RPMI8226 (cell line): ENCODE measurements at places on chromosomes 5 and 9.

DNA sequence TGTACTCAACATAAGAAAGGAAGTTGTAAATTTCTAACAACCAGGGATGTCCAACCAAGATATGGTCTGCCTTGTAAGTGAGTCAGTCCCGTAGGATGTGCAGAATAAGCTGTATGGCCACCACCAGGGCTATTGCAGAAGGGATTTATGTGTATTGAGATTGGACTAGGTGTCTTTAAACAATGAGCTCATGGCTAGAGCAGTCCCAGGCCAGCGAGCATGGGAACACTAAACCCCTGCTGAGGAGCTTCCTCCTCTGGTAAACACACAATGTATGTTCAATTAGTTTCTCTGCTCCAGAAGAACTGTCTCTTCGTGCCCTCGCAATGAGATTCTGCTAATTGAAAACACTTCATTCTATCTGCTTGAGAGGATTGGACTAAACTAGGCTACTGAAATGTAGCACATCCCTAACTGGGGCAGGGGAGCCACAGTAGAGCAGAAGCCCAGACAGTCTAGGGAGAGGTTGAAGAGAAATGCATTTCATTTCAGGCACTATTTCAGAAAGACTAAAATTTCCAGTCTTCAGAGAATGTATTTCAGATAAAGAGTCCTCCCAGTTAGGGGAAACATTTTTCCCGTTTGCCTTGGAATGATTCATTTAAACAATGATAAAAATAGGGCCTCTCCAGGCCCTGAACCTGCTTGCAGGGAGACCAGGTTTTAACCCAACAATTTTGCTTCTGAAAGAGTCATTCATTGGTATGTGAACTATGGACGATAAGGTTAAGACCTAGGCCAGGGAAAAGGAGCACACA lies 154.7 kb downstream of the FAM114A2 start:
- no peak for DNase-seq

DNA sequence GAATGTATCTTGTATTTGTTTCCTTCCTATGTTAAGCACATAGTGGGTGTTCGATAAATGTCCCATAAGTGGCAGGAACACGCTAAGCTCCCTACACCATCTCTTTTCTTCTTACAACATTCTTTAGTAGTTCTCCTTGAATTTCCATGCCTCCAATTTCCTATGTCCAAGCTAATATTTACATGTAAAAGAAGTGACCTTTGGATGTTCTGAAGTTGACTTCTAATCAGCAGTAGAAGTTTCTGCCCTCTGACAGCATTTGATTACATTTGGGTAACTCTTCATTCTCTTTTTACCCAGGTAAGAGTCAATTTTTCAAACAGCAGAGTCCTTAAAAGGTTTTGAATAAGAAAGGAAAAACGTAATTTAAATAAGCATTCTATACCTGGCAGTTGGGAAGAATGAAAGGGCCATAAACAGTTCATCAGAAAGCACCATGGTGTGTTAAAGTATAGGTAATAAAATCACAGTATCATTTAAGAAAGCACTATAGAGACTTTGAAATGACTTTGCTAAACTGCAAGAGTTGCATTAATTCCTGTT lies 78.9 kb downstream of the TRPM3 start:
- no peak for DNase-seq

- DNase-seq: peak; percentile 13
These were observed 117.5 kb upstream of the MTAP start for GRCh38 chr9:21684831-21685362.

DNA sequence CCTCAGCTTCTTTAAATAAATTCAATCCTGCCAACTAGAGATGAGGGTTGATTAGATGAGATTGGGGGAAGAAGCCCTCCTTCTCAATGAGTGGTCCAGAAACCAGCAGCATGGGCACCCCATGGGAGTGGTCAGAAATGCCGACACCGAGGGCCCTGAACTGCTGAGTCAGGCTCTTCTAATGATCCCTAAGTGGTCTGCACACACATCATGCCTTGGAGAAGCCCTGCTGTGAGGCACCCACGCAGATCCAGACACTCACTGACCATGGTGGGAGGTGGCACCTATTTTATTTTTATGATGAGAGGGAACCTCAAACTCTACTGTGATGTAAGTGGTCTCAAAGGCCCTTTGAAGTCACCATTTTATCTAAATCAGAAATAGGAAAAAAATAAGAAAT lies 72.3 kb upstream of the BOD1 start:
- no peak for DNase-seq

DNA sequence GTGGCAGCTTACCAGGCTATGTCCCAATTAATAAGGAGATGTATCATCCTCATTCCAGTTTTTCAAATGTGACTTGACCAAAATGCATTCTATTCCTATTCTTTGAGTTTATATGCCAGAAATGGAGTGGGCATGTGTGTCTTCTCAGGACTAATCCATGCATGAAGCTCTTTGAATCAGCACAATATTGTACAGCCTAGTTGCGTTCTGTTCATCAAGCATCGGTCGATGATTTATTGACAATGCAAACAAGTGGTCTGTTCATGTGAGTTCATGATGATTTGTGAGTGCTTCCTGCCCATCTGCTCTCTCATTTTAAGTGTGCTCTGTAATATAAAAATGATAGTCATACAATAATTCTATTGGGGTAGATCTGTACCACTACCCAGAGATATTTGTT lies 48.3 kb downstream of the PALM2AKAP2 start:
- no peak for DNase-seq

GRCh38 chr9:99026271-99026955 lies 78.5 kb upstream of the TGFBR1 start:
- no peak for DNase-seq

DNA sequence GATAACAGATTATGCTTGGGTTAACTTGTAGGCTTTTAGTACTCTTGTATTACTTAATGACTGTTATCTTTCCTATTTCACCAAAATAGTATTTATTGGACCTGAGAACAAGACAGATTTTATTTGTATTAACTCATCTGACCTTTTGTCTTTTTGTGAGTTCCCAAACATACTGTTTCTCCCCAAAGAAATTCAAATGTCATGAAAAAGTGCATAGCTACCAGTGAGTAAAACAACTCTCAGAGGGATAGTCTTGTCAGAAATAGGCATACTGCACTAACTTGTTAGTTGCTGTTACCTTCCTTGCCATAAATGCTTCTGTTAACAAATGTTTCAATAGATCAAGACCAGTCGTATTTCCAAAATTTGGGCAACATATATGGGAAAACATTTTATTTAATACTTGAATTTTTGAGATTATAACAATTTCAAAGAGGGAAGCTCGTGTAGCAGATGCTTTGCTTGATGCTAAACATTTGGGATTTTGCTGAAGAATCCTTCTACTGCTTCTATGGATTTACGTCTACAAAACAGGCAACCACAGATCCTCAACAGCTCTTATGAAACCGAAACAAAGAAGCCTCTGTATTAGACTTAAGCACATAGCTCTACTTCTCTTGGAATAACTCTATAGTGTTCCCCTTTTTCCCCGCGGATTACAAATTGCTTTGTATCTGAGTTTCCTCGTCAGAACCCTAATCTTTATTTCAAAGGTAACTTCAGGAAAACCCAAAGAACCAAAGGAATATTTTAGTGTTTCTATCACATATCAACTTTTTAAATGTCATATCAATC lies 248.8 kb downstream of the MCTP1 start:
- DNase-seq: peak; percentile 48

DNA sequence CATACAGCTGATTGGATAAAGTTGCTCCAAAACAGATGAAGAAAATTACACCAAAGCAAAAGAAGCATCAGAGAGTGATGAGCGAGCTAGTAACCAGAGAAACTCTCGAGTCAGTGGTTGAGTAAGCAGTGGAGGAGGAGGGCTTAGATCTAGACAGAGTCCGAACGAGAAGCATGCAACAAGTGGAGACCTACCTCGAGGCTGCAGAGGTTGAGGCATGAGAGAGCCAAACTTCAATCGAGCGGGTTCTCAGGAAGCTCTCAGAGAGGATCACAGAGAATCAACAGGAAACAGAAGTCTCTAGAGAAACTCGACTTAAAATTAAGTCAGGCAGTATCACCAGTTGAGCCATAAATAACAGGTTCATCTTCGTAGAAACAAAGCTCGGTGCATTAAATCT lies 6.1 kb downstream of the RUSC2 start:
- DNase-seq: no peak

- DNase-seq: peak; percentile 37
These were observed 105.6 kb upstream of the PCA3 start for GRCh38 chr9:76658510-76659231.

DNA sequence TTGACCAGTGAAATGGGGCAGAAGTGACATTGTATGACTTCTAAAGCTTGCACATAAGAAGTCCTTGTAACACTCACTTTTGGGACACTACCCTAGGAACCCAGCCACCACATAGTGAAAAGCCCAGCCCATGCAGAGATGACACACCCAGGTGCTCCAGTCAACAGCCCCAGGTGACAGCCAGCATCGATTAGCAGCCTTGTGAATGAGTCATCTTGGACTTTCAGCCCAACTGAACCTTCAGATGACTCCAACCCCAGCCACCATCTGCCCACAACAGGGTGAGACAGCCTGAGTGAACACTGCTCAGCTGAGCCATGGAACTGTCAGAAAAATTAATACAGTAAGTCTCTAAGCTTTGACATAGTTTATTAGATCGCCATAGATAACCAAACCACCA lies 458.6 kb downstream of the ZSWIM6 start:
- no peak for DNase-seq

DNA sequence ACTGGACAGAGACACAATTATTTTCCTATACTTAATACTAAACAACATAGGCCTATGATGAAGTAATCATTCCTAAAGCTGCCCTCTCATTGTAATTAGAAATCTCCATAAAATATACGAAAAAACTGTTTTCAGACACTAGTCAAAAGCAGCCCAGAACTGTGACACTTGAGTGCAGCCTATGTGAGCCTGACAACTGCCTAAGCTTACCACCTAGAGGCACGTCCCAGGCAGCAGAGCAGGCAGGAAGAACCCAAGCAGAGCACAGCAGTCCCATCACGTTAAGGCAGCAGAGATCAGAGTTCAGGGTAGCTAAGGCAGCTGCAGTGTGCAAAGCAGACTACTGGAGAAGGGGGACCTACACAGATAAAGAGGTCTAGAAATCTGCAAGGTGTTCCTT lies 46.4 kb downstream of the GOLPH3 start:
- DNase-seq: no peak

DNA sequence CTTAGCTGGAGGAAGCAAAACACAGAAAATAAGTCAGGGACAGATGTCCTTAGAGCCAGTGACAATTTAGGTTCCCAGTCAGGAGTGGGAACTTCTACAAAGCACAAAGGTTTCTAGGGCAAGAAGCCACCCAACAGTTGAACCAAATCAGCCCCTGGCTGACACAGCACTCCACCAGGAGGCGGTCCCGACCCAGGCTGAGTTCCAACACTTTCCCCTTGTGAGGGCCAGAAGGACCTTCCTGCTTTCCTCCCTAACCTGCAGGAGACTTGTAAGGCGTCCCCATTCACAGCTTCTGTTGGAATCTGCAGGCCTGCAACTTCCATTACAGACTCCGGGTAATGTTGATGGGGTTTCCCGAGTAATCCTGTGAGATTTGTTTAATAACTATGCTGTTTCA lies 416.4 kb upstream of the IRX1 start:
- no peak for DNase-seq

DNA sequence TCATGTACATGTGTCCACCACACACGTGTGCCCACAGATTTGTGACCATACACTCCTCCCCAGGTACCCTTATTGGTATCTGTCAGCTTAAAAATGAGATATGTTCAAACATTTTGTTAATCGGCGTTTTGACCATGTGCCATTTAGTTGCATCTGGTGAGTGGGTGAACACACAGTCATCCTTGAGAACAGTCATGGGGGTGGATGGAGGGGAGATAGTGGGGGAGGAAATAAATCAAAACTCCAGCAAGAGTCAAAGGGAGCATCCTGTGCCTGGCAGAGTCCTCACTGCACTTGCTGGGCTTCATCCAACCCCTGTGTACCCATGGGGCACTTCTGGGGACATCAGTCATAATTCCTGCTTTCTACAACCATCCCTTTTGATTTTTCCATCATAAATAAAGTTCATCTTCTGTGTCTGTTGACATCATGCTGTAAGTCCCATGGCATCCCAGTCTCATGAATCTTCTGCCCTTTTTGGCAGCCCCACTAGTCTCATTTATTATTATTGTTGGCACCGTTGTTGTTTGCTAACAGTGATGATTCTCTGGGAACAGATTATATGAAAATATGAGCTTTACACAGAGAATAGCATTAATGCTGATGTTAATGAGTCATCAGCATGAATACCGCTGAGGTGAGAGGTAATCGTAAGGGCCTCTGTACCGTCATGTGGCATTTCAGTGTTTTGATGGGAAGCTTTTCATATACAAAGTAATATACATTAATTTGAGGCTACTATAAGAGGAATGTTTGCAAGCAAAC lies 24.4 kb upstream of the CLK4 start:
- no peak for DNase-seq

DNA sequence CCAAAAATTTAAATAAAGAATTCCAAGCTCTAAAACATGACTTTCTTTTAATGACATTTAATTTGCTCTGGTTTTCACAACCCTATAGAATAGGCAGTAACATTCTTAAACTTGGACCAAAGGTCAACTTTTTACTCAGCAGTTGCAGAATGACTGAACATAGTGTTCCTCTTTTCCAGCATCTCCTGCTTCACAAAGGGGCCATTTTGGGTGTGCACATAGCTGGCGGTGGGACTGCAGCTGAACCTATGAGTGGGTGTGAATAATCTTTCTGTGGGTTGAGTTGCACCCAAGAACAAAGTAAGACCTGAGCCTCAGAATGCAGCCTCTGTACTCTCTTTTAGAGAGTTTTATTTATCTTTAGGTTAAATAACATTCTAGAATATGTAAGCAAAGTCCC lies 96.9 kb upstream of the HAPLN1 start:
- DNase-seq: no peak

DNA sequence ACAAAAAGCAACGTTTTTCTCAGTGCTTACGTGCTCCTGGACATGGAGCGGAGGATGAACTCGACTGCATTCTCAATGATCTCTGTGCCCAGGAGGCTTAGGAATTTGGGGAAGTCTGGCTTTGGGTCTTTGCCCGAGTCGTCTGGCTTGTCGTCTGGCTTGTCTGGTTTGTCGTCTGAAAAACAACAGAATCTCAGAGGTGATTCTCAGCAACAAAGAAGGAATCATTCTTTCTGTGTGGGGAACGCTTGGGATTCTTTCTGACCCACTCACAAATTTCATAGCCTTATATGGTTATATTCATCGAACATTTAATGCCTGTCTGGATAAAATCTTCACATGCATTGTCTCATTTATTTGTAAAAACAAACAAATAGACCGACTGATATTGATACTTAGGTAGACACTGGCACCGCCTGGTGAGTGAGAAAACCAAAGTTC lies 4.7 kb downstream of the C5orf46 start:
- DNase-seq: no peak

- no peak for DNase-seq
These were observed 12.8 kb downstream of the SCAMP1 start for GRCh38 chr5:78373231-78373630.
